ENCODE measurements at places on chromosomes 6 and 20. TPM values are rescaled to one million over a fixed set of nuclear protein-coding genes. Genes with fewer than 3 reads are reported as not detected.

ZNF311 gene
- total RNA-seq: 1.00 TPM

LY6G6F gene
- total RNA-seq: not detected

FOXC1 gene
- 0.33 TPM for total RNA-seq

NR2E1 gene
- total RNA-seq: under 0.01 TPM

CST4 gene
- total RNA-seq: not detected

RHAG gene
- not detected for total RNA-seq

RAD21L1 gene
- total RNA-seq: not detected

SPATS1 gene
- total RNA-seq: not detected

SLC24A3 gene
- under 0.01 TPM for total RNA-seq

SIGLEC1 gene
- not detected for total RNA-seq

BHLHE23 gene
- not detected for total RNA-seq

RAET1G gene
- total RNA-seq: 0.31 TPM

DACT2 gene
- not detected for total RNA-seq

ABT1 gene
- 14.0 TPM for total RNA-seq

PXT1 gene
- total RNA-seq: 0.69 TPM

SLC32A1 gene
- total RNA-seq: not detected

E2F1 gene
- 11.4 TPM for total RNA-seq

TOMM34 gene
- 16.5 TPM for total RNA-seq

GLP1R gene
- total RNA-seq: not detected

LTA gene
- under 0.01 TPM for total RNA-seq

RRAGD gene
- total RNA-seq: 29.0 TPM

PRIM2 gene
- total RNA-seq: 18.9 TPM

SLC22A16 gene
- not detected for total RNA-seq

CDKAL1 gene
- 17.6 TPM for total RNA-seq

SMLR1 gene
- not detected for total RNA-seq

IPCEF1 gene
- 0.36 TPM for total RNA-seq

GATA5 gene
- not detected for total RNA-seq

CHRNA4 gene
- total RNA-seq: not detected

MATN4 gene
- not detected for total RNA-seq

RBM24 gene
- not detected for total RNA-seq

MAN1A1 gene
- 3.1 TPM for total RNA-seq
